ENCODE measurements at places on chromosomes 6 and 20.

GRCh38 chr6:93787841-93788240 lies 368.5 kb upstream of the EPHA7 start:
- no peaks in the 10 kb centered on the region for H3K4me1 ChIP-seq
- no peak overlapping the region for H3K4me3 ChIP-seq
- H3K36me3 ChIP-seq = no peaks in the 10 kb centered on the region
- DNase-seq = no peak
- no peaks in the 10 kb centered on the region for H3K27me3 ChIP-seq
- H3K27ac ChIP-seq = no peak overlapping the region

DNA sequence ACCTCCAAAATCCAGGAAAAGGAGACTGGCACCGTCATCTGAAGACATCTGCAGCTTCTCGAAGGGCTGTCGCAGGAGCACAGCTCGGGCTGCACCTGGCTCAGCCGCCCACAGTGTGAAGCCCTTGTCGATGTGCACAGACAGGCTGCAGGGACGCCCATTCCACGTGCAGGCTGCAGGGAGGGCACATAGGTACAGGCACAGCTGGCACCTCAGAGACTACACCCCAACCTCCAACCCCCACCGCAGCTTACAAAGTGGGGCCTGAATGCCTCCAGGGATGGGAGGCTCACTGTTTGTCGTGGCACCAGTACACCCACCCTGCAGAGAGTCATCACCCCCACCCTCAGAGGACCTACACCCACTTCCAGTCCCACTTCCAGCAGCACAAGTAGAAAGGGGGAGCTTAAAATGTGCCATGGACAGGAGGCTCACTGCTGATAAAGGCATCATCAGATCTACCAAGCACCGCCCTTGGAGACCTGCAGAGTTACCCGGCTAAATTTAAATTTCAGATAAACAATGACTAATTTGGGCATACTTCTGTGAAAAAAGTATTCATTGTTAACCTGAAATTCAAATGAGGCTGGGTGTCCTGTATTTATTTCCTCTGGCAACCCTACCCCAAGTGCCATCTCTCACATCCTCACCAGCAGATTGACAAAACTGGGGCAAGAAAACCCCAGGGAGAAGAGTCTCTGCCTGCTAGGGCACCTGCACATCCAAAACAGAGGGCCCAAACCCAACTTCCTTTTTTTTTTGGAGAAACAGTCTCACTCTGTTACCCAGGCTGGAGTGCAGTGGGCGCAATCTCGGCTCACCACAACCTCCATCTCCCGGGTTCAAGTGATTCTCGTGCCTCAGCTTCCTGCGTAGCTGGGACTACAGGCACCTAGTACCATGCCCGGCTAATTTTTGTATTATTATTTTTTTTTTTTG lies 7.7 kb upstream of the CDK5RAP1 start:
- H3K4me3 ChIP-seq = no peak overlapping the region
- no peak for DNase-seq
- peaks cover 47% of the 10 kb centered on the region for H3K36me3 ChIP-seq
- H3K4me1 ChIP-seq = peaks cover 9% of the 10 kb centered on the region

DNA sequence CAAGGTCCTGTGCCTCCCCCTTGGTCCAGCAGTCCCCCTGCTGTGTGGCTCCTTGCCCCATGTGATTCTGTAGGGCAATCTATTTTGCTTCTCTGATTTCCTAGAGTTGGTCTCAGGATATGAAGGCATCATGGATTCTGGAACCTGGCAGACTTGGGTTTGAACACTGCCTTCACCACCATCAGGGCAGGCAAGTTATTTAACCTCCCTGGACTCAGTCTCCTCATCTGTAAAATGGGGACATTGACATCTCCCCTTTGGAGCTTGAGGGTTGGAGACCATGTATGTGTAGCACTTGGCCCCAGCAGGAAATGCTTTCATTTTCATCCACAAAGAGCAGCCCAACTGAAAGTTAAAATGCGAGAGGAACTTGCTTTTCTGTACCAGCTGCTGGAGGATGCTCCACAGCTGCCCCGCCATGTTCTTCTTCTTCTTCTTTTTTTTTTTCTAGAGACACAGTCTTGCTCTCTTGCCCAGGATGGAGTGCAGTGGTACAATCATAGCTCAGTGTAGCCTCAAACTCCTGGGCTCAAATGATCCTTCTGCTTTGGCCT lies 6.7 kb downstream of the TOX2 start:
- no peak overlapping the region for H3K27ac ChIP-seq
- no peak overlapping the region for H3K4me3 ChIP-seq
- DNase-seq = no peak
- H3K4me1 ChIP-seq = peaks cover 52% of the 10 kb centered on the region
- H3K27me3 ChIP-seq = peaks cover 72% of the 10 kb centered on the region

- no peaks in the 10 kb centered on the region for H3K27me3 ChIP-seq
- H3K4me1 ChIP-seq = no peaks in the 10 kb centered on the region
Measured at GRCh38 chr6:153989989-153990388, 49.1 kb upstream of the OPRM1 start.

DNA sequence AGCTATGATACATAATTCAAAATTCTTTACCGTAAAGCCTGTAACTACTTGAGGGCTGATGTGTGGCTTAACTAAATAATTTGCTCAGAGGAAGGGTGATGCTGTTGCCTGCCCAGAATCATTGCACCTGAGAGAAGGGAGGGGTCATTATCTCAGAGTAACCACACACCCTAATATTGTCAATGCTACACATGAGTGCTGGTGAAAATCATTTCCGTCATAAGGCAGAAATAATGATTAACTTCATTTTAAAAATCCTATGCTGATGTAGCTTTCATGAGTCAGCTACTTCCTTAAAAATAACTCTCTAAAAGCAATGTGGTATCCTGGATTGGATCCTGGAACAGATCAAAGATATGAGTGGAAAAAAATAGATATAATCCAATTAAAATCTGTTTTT lies 146.4 kb upstream of the FAM83B start:
- H3K36me3 ChIP-seq = no peaks in the 10 kb centered on the region
- no peaks in the 10 kb centered on the region for H3K4me1 ChIP-seq
- no peaks in the 10 kb centered on the region for H3K27me3 ChIP-seq
- no peak overlapping the region for H3K27ac ChIP-seq

- H3K27me3 ChIP-seq = no peaks in the 10 kb centered on the region
- no peak for DNase-seq
- no peak overlapping the region for H3K27ac ChIP-seq
- peaks cover 7% of the 10 kb centered on the region for H3K36me3 ChIP-seq
- H3K4me3 ChIP-seq = no peak overlapping the region
- H3K4me1 ChIP-seq = peaks cover 22% of the 10 kb centered on the region
Measured at GRCh38 chr6:166379800-166380199, 2.9 kb downstream of the MPC1 start.

DNA sequence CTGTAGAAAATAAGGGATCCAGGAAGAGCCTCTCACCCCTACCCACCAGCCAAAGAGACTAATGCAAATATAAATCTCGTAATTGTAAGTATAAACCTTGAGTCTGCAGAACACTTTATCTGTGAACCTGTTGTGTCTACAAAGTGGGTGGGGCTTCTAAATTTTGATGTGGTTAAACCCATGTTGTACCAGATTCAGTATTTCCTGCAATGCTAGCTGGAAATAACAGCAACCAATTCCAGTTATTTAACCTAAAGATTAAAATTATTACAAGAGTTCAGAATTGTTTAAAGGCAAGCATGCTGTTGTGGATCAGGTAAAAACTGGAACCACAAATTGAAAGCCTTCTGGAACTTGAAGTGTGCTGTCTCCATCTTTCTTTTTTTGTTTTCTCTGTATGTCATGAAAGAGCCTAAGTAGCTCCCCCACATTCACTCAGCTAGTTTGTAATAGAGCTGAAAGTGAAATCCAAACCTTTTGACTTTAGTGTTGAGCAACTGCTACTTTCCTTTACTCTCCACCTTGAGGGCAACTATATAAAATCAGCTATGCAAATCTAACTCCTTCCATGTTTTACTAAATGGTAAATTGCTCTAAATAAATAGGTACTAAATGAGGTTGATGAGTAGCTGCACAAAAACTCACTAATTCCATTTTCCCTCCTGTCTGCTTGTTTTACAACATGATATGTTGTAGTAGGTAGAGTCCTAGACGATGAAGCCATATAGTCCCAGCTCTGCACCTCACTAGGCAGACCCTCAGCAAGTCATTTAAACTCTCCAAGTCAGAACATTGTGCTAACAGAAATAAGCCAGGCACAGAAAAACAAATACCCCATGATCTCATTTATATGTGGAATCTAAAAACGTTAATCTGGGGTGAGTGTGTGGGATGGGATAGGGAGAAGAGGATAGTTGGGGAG lies 17.9 kb upstream of the THEMIS start:
- DNase-seq = no peak
- peaks cover 89% of the 10 kb centered on the region for H3K4me1 ChIP-seq
- no peaks in the 10 kb centered on the region for H3K27me3 ChIP-seq
- peaks cover 3% of the 10 kb centered on the region for H3K36me3 ChIP-seq

DNA sequence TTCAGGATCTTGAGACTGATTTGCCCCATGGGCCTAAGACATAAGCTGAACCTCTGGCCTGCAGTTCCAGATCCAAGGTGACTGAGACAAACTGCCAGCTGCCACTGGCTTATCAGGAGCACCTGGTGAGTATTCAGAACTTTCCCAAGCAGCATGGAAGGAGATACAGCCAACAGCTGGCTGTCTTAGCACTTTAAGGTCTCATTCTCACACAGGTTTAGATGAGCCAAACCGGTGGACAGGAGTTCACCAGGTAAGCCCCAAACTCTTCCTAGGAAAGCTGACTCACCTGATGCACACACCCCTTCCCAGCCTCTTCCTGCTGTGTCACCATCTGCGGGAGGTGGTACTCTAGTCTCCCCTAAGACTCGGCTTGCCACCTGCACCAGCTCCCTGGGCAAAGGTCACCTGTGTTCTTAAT lies at the start of gene BANF2:
Gene BANF2, plus strand, starts transcription at position 36 of the 421 bp plus-strand sequence. CDS start 25,060 bp downstream, outside the sequence.
- no peaks in the 10 kb centered on the region for H3K36me3 ChIP-seq
- H3K4me1 ChIP-seq = no peaks in the 10 kb centered on the region
- H3K4me3 ChIP-seq = no peak within 1 kb of the TSS

GRCh38 chr6:31621320-31621939 lies 915 bp downstream of the PRRC2A start:
- peaks cover 71% of the 10 kb centered on the region for H3K36me3 ChIP-seq
- no peaks in the 10 kb centered on the region for H3K27me3 ChIP-seq
- H3K4me3 ChIP-seq = peak overlapping the region; percentile 90
- H3K27ac ChIP-seq = peak overlapping the region; percentile 100
- no peak for DNase-seq

GRCh38 chr6:149140910-149141290 lies 176.6 kb upstream of the TAB2 start:
- H3K27me3 ChIP-seq = no peaks in the 10 kb centered on the region
- H3K4me3 ChIP-seq = peak overlapping the region; percentile 75
- peak overlapping the region; percentile 98 for H3K27ac ChIP-seq
- peaks cover 41% of the 10 kb centered on the region for H3K36me3 ChIP-seq
- DNase-seq = no peak

DNA sequence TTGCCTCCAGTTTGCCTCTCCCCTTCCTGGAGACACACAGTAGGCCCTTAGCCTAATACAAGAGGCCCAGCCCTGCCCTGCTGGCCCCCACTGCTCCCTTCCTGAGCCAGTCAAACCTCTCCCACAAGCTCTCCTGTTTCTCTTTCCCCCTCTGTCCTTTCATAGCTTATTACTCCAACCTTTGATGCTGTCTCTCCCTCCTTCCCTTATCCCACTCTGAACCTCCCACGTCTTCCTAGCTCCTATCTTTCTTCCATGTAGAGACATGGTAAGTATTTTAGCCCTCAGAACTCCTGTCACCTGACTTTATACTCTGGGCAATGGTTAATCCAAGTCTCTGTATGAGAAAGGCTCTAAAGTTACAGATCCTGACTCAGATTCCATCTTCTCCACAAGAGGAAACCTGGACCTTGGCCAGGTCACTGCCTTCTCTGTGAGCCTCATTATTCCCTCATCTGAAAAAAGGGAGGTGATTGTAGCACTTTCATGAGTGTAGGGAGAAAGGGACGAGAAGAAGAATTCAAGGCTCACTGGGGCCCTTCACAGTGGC lies 6.7 kb downstream of the TGIF2 start:
- no peaks in the 10 kb centered on the region for H3K27me3 ChIP-seq
- peaks cover 87% of the 10 kb centered on the region for H3K36me3 ChIP-seq
- DNase-seq = no peak
- peaks cover 45% of the 10 kb centered on the region for H3K4me1 ChIP-seq

DNA sequence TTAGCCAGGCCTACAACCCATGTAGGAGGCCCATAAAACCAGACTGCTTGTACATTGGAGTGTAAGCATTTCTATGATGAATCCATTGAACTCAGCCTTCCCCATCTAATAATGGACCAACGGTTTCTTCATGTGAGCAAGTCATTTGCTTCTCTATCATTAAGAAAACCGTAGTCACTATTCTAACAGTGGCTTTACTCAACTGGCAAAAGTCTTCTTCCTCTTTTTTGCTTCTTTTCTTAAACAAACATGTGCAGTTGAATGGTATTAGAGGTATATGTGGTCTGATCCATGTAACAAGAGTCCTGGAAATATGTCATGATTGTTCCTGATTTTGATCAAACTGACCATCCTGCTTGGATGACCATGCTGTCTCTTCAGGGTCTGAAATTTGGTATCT lies 132.4 kb upstream of the STXBP5 start:
- no peak overlapping the region for H3K4me3 ChIP-seq
- no peaks in the 10 kb centered on the region for H3K27me3 ChIP-seq
- H3K27ac ChIP-seq = no peak overlapping the region
- no peaks in the 10 kb centered on the region for H3K4me1 ChIP-seq

GRCh38 chr6:110655821-110656220 lies 159.4 kb downstream of the CDK19 start:
- no peak overlapping the region for H3K27ac ChIP-seq
- H3K36me3 ChIP-seq = peaks cover 3% of the 10 kb centered on the region
- no peaks in the 10 kb centered on the region for H3K27me3 ChIP-seq
- peaks cover 8% of the 10 kb centered on the region for H3K4me1 ChIP-seq

GRCh38 chr6:106773522-106773921 lies 144.1 kb downstream of the QRSL1 start:
- no peak overlapping the region for H3K4me3 ChIP-seq
- H3K27ac ChIP-seq = no peak overlapping the region
- peaks cover 16% of the 10 kb centered on the region for H3K27me3 ChIP-seq
- no peaks in the 10 kb centered on the region for H3K4me1 ChIP-seq

GRCh38 chr20:43318755-43319297 lies 129.1 kb upstream of the PTPRT start:
- no peaks in the 10 kb centered on the region for H3K36me3 ChIP-seq
- H3K27me3 ChIP-seq = no peaks in the 10 kb centered on the region
- DNase-seq = no peak
- H3K4me3 ChIP-seq = no peak overlapping the region
- H3K4me1 ChIP-seq = no peaks in the 10 kb centered on the region
- no peak overlapping the region for H3K27ac ChIP-seq

GRCh38 chr20:23586735-23587525 lies 18.6 kb upstream of the CST9L start:
- H3K27ac ChIP-seq = no peak overlapping the region
- H3K36me3 ChIP-seq = no peaks in the 10 kb centered on the region
- H3K4me1 ChIP-seq = no peaks in the 10 kb centered on the region
- no peak overlapping the region for H3K4me3 ChIP-seq

DNA sequence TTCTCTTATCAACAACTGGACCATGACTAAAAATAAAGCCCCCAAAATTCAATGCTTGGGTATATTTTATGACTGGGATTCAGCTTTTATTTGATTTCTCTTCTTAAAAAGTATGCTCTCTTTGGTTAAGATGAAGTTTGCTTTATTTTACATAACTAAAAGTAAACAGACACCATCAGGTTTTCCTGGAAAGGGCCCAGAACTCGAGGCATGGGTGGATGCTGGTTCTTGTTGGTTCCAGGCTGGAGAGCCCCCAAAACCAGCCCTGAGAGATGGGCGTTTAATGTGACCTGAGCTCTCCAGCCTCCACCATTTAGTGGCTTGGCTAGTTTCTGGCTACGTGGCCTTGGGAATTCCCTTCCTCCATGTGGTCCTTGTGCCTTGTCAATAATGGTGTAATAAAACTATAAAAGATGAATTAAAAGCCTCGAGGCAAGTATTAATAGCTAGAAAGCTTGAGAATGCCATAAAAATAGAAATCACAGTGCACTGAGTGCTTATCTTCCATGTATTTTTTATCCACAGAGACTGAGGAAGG lies 34.1 kb downstream of the BANF2 start:
- H3K4me3 ChIP-seq = no peak overlapping the region
- no peaks in the 10 kb centered on the region for H3K4me1 ChIP-seq
- no peaks in the 10 kb centered on the region for H3K36me3 ChIP-seq
